Activated T-cell treated with anti-CD3 and anti-CD28 coated beads, Interleukin-2, amount 50 U/mL, for 72 hours (primary cell): ENCODE measurements at places on chromosomes 2 and 18.

DNA sequence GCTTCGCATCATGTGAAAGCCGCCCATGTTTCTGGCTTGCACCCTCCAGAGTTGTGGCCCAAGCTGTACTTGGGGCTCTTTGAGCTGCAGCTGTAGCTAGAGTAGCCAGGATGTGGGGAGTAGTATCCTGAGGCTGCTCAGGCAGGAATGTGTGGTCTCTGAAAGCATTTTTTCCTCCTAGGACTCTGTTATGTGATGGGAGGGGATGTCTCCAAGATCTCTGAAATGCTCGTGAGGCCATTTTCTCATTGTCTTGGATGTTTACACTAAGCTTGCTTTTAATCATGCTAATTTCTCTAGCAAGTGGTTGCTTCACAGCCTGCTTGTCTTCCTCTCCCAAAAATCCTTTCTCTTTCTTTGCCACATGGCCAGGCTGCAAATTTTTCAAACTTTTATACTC, 687.6 kb downstream of the DCDC2C start:
- no peak for DNase-seq

DNA sequence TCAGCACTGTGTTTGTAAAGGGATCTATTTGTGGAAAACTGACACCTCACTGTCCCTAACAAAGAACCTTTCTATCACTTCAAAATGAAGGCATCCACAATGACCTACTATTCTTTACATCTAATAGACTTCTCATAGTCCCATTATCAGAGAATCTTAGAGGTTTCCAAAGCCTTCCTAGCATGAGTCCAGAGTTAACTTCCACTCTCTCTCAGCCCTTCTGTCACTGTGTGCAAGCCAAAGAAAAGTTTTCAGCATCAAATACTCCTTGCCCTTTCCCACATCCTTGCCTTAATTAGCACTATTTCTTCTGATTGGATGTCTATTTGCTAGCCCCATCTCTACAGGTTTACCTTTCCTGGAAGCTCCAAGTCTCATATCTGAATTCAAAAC, 178.5 kb downstream of the ERBB4 start:
- no peak for DNase-seq

DNA sequence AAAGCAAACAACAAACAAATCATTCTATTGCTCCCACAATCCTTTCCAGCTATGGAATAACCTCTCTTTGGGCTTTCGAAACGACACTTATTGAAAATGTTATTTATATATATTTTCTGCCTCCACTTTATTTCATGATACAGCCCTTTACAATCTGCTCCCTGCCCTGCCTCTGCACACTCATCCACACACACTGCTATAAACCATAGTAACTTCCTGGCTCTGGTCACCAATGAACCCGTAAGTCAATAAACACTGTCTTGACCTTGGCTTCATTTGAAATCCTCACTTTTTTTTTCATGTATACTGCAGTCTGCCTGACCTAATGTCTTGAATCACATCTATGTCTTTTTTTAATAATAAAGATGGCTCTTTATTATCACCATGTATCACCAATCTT, 161.5 kb downstream of the SLC39A10 start:
- no peak for DNase-seq

DNA sequence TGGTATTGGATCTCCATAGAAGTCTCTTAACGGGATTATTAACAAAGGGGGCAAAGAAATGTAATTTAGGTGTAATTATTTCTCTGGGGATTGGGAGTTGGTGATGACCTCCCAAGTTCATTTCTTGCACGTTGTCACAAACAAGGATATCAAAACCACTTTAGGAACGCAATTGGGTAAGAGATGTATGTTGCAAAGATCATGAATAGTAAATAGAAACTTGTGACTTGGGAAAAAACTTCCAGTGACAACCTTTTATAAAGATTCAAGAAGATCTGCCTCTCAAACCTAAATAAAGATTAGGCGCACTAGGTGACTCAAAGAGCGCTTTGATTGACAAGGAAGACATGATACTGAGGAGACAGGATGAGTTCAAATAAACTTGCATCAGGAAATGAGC, 127.8 kb upstream of the TRIB2 start:
- no peak for DNase-seq

- DNase-seq = no peak
These were observed 800.9 kb downstream of the LRP1B start for GRCh38 chr2:141329964-141330363.

GRCh38 chr2:121722479-121722878, 14.2 kb downstream of the NIFK start:
- peak; percentile 60 for DNase-seq

DNA sequence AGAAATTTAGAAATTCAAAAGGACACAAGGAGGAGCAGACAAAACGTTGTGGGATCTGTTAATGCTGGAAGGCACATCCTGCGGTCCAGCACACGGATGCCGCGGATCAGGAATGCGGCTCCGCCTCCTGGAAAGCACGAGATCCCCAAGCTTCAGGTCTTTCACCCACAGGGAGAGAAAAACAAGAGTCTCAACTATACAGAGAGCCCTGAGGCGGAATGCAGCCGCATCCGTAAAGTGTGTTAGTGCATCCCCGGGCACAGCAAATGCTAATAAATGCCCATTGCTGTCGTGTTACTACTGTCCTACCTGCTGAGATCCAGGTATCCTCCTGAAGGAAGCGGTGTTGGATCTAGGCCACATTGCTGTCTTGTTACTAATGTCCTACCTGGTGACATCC, 303.9 kb downstream of the EIPR1 start:
- DNase-seq = no peak

GRCh38 chr2:60746318-60746717, 9.8 kb upstream of the PAPOLG start:
- DNase-seq = no peak

- no peak for DNase-seq
These were observed 133.6 kb downstream of the ALK start for GRCh38 chr2:29787473-29788465.

DNA sequence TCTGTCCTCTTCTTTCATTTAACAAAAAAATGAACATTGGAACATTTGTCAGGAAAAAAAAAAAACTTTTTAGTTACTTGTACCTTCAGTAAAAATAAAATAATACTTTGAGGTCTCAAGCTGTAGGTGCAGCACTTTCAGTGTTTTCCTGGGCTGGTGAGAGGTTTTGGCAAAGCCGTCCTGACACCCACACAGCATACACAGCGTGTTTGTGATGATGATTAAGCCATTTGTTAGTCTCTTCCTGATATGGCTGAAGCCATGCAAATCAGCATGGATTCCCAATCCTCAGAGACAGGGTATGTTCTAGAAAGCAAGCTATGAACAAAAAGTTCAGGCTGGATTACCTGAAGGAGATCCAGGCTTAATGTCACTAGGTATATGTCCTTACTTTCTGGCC, 236.8 kb downstream of the ZNF516 start:
- no peak for DNase-seq

- DNase-seq = no peak
These were observed 286.5 kb downstream of the PHLPP1 start for GRCh38 chr18:63001861-63002260.

- no peak for DNase-seq
These were observed 988 bp upstream of the RNF144A start for GRCh38 chr2:6916224-6916623.

GRCh38 chr18:24982831-24983230, 369.1 kb downstream of the ZNF521 start:
- DNase-seq = no peak

DNA sequence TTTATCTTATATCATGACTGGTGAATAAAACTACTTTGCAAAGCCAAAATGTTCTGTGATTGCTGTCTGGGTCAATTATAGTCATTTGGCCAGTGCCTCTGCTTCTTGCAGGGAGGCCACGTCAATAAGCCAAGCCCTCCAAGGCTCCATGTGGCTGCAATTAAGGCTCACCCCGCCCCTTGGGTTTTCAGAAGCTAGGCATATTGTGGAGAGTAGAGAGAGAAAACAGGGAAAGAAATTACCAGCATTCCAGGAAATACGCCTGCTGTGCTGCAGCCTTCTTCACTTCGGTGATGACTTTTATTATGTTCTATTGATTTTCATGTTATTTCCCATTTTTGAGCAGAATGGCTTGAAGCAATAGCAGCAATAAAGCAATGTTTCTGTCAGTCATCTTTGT, 319.7 kb downstream of the SOX11 start:
- DNase-seq = no peak

DNA sequence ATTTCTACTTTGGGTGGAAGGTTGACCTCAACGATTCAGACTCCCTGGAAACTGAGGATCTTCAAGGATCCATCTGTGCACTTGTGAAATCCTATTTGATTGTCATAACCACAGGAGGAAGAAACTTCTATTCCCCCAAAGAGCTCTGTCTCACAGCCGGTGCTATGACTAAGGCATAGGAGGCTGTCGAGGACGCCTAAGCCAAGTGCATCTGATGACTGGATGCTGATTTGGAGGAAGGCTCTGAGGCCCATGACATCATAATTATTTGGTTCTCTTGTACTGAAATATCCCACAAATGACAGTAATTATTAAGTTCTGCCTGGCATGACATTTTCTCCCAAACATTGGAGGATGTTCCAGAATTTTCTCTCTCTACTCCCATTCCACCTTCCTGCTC, 13.8 kb upstream of the KCNF1 start:
- no peak for DNase-seq

- DNase-seq = no peak
These were observed 2.7 kb downstream of the MAP4K3 start for GRCh38 chr2:39434233-39434897.

DNA sequence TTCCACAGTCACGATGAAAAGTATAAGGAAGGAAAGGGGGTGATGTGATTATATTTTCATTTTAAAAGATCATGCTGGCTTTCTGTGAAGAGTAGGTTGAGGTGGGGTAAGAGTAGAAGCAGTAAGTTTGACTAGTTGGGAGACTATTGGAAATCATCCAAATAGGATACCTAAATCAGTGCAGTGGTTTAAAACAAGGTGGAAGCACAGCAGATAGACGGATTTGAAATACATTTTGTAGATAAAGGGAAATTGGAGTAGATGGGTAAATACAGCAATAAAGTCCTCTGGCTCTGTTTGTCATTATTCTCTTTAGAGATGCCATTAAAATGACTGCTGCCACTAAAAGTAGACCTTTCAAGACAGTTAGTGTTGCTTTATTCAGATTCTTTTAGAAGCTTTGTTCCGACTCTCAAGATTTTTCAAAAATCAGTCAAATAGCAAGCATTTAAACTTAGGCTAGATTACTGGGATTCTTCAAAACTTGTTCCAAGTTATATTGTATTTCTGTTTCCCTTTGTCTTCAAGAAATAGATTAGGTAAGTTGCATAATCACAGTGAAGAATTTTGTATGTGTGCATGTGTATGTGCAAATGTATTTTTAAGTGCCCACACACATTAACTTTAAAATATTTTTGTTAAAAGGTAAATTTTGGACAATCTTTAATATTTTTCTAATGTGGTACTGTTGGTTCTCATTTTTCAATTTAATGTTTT, 61.7 kb upstream of the DTNA start:
- DNase-seq = no peak

- no peak for DNase-seq
These were observed 74.0 kb upstream of the SESTD1 start for GRCh38 chr2:179338681-179339080.

DNA sequence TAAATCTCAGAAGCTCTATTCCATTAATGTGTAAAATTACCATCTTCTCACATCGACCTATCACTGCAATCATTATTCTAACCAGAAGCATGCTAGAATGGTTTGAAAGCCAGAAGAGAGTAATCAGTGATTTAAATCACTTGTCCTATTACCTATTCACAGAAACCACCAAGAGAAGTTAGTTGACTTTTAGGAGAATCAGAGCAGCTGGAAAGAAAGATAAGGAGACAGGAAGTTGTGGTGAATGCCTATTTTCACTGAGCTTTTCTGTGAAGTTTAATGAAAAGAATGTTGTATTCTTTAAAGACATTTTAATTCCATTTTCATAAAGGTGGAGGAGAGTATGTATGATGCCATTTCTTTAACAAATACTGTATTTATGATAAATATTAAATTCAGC, 352.6 kb upstream of the CRIM1 start:
- DNase-seq = no peak

- no peak for DNase-seq
These were observed 54.5 kb downstream of the ACSL3 start for GRCh38 chr2:222915092-222915957.

GRCh38 chr2:33516456-33516995, 40.1 kb downstream of the RASGRP3 start:
- no peak for DNase-seq

DNA sequence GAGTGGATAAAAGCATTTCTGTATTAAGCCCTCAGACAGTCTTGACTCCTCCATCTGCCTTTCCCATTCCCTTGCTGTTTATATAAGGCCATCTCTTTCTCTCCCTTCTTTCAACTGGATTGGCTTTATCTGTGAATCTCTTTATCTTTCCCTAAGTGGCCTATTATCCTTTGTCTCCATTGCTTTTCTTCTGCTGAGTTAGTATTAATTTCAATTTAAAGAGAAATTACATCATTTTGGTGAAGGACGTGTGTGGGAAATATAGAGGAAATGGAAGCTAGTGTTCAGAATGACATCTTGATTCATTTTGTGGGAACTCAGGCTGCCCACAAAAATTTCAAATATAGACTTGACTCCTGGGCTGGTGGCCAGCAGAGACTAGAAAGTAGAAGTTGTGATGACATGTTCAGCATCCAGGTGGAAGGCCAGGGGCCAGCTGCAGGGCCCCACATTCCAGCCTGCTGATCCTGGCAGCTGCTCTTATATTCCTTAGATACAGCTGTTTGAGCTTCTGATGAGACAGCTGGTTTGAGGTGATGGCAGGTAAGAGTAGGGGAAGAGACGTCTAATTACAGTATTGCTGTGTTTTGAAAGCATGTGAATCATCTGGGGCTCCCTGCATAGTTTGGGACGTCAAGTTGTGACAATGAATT, 52.3 kb downstream of the DIS3L2 start:
- DNase-seq = no peak

DNA sequence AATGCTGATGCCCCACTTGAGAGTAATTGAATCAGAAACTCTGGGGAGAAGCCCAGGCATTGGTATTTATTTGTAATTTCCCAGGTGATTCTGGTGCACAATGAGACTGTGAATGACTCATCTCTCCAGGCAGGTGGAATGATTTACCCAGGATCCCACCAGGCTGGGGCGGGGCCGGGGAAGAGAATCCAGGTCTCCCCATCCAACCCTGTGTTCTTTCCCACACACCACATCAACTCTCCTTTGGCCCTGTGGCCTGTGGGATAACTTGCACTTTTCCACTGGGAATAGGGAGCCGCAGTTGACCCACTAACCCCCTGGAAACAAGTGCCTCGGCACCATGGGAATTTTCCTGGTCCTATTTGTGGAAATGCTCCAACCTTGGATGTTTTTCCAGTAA, 409.8 kb downstream of the ZNF521 start:
- no peak for DNase-seq

GRCh38 chr2:195151711-195152110, 505.3 kb upstream of the SLC39A10 start:
- DNase-seq = no peak

GRCh38 chr18:63141778-63142176, 177.8 kb downstream of the BCL2 start:
- DNase-seq = no peak

- DNase-seq = no peak
These were observed 1.3 kb downstream of the LRRC30 start for GRCh38 chr18:7232218-7232617.

- DNase-seq = no peak
These were observed 42.3 kb downstream of the TTC21B start for GRCh38 chr2:165911231-165911630.

GRCh38 chr2:72846171-72847095, 20.6 kb upstream of the EXOC6B start:
- DNase-seq = no peak

- DNase-seq = no peak
These were observed 64.5 kb upstream of the HDAC4 start for GRCh38 chr2:239465017-239466001.
